ENCODE measurements at places on chromosomes 16 and 17. TPM values are rescaled to one million over a fixed set of nuclear protein-coding genes. Genes with fewer than 3 reads are reported as not detected.

Gene CLEC3A
- total RNA-seq: not detected

Gene C17orf100
- 0.28 TPM for total RNA-seq

Gene HSF5
- not detected for total RNA-seq

Gene CBX2
- total RNA-seq: 2.2 TPM

Gene C17orf78
- not detected for total RNA-seq

Gene PIK3R6
- total RNA-seq: not detected

Gene ZNF19
- total RNA-seq: 2.9 TPM

DNA sequence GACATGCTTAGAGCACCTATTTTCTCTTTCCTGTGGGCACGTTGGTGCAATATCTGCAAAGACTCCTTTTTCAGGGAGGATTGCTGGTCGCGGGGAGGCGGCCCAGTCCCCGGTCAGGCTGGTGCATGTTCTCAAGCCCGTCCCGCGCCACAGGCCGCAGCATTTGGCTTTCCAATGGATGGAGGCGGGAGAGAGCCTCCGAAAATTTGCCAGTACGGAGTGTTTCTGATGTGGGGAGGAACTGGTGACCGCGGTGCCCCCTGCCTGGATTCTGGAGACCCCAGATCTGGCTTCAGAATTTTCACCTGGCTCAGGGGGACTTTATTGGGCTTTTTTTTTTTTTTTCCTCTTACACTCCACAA is 2.3 kb downstream of the CMIP start:
- H3K27me3 ChIP-seq: peaks cover 13% of the 10 kb centered on the region
- H3K4me3 ChIP-seq: peak overlapping the region; percentile 95
- H3K27ac ChIP-seq: no peak overlapping the region
- no peak for DNase-seq
- H3K36me3 ChIP-seq: no peaks in the 10 kb centered on the region

GRCh38 chr16:72736074-72736473 is 311.9 kb downstream of the ZFHX3 start:
- no peaks in the 10 kb centered on the region for H3K4me1 ChIP-seq
- H3K27me3 ChIP-seq: no peaks in the 10 kb centered on the region
- no peak overlapping the region for H3K4me3 ChIP-seq
- H3K27ac ChIP-seq: no peak overlapping the region
- H3K36me3 ChIP-seq: no peaks in the 10 kb centered on the region

- peak overlapping the region; percentile 17 for H3K27ac ChIP-seq
- H3K36me3 ChIP-seq: no peaks in the 10 kb centered on the region
- DNase-seq: peak; percentile 81
- no peak overlapping the region for H3K4me3 ChIP-seq
These were observed 40.6 kb upstream of the XYLT1 start for GRCh38 chr16:17511340-17511739.

DNA sequence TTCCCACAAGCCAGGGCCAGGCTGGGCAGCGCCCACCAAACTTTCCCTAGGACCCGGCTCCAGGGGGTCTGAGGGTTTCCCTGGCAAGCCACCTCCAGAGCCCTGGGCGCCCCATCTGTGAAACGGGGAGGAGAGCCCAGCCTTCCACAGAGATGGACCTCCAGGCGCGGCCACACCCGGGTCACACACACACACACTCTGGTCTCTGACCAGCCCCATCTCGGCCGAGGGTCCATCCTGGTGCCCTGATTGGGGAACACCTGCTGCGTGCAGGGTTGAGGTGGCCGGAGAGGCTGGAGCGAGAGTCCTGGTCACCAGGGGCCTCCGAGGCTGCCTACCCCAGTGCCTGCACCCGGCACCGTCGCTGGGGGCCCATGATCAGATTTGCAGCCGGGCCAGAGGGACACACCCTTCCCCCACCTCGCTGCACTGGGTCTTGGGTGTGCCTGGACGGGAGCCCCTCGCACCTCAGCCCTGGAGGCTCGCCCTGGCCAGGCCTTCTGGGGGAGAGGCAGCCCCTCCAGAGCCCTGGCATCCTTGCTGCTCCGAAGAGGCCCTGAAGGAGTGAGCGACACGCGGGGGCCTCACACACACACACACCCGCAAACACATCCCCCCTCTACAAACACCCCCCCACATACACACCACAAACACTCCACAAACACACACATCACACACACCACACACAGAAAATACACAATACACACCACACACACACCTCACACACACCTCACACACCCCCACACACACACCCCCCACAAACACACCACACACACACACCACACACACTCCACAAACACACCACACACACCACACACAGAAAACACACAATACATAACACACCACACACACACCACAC is 29.7 kb downstream of the SLC25A10 start:
- no peaks in the 10 kb centered on the region for H3K4me1 ChIP-seq
- no peak overlapping the region for H3K4me3 ChIP-seq
- H3K27me3 ChIP-seq: peaks cover 4% of the 10 kb centered on the region
- H3K27ac ChIP-seq: no peak overlapping the region
- no peak for DNase-seq

- DNase-seq: no peak
- no peak overlapping the region for H3K4me3 ChIP-seq
- no peak overlapping the region for H3K27ac ChIP-seq
- H3K27me3 ChIP-seq: peaks cover 5% of the 10 kb centered on the region
These were observed 51.0 kb upstream of the MRTFB start for GRCh38 chr16:14020141-14020540.

DNA sequence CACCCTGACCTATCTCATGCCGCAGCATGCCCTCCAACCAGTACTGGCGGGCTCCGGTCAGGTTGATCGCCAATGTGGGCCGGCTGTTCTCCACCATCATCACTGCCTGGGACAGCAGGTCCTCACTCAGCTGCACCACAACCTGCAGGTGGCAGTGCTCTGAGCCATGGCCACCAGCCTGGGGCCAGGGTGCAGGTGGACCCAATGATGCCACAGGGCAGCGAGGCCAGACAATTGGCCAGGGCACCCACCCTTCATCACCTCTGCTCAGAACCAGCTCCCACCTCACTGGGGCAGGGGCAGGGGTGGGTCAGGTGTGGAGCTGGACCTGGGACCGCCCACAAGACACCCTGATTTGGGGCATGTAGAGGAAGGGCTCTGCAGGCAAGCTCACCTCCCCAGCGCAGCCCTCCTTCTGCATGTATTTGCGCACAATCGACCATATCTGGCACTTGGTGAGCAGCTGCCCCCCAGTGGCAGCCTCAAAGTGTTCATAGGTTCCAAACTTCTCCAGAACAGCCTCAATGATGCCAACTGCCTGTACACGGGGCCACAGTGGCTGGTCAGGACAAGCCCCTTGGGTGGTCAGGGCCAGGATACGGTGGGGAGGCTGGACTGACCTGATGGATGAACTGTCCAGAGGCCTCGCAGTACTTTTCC is 4.2 kb downstream of the MATCAP1 start:
- DNase-seq: no peak
- no peak overlapping the region for H3K4me3 ChIP-seq
- no peaks in the 10 kb centered on the region for H3K27me3 ChIP-seq
- peaks cover 12% of the 10 kb centered on the region for H3K4me1 ChIP-seq
- H3K27ac ChIP-seq: no peak overlapping the region

GRCh38 chr17:45345246-45345553 is 28.4 kb upstream of the MAP3K14 start:
- DNase-seq: no peak
- H3K36me3 ChIP-seq: no peaks in the 10 kb centered on the region
- peaks cover 24% of the 10 kb centered on the region for H3K4me1 ChIP-seq
- H3K27me3 ChIP-seq: no peaks in the 10 kb centered on the region
- peak overlapping the region; percentile 72 for H3K27ac ChIP-seq
- no peak overlapping the region for H3K4me3 ChIP-seq

GRCh38 chr17:80766290-80766855 is 221.7 kb downstream of the RPTOR start:
- DNase-seq: no peak
- H3K4me3 ChIP-seq: no peak overlapping the region
- 0 out of 2 replicates have a peak, but pooled peaks cover 4% of the 10 kb centered on the region for H3K36me3 ChIP-seq
- H3K4me1 ChIP-seq: peaks cover 7% of the 10 kb centered on the region

DNA sequence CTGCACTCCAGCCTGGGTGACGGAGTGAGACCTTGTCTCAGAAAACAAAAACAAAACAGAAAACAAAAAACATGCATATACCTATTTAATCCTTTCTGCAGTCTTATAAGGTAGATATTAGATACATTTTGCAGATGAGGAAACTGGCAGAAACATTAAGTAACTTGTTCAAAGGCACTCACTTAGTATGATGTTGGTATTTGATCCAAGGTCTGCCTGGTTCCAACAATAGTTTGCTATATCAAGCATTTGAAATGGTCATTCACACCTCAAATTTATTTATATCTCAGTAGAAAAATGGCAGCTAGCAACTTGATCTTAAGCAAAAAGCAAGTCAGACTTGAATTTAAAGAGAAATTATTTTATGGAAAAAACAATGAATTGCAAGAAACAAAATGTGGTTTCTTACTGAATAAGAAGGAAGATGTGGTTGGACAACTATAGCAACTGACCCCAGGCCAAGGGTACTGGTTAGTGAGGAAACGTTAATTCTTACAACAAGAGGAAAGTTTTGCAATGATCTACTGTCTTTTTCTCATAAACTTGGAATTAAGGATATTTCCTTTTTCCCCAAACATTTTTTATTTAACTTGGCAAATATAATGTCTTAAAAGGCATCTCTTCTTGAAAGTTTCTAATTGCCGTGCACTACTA is 19.7 kb downstream of the DHRS7B start:
- no peaks in the 10 kb centered on the region for H3K27me3 ChIP-seq
- H3K4me3 ChIP-seq: no peak overlapping the region
- H3K36me3 ChIP-seq: no peaks in the 10 kb centered on the region
- DNase-seq: no peak
- no peaks in the 10 kb centered on the region for H3K4me1 ChIP-seq

DNA sequence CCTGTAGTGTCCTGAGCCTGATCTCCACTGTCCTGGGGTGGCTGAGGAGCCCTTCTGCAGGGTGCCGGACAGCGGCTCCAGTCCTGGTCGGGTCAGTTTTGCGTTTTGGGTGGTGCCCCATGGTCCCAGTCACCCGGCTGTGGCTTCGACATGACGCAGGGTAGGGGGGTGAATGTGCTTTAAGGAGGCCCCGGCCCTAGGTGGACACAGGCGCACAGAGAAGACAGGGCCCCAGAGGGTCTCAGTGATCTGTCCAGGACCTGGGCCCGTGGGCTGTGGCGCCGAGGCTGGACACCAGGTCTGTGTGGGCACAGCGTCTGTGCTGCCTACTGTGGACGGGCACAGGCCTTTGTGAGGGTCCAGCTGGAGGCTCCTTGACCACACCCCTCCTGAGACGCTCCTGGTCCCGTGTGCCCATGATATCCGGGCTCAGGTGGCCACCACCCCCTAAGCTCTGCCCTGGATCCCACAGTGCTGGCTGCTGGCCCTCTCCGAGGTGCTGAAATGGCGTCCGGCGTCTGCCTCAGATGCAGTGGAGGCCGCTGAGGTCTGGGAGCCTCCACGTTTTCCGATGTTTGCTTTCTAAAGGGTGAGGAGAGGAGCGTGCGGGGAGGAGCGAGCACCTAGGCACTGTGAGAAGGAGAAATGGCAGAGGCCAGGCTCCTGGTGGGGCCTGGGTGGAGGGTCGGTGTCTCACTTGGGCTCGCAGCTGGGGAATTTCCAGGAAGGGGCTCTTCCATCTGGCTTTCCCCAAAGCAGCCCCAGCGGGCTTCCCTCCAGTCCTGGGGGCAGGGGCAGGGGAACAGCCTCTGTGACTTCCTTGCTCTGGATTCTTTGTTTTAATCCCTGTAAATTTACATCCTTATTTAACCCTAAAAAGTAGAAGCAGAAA is 56.1 kb upstream of the ACSF3 start:
- no peaks in the 10 kb centered on the region for H3K4me1 ChIP-seq
- no peak overlapping the region for H3K4me3 ChIP-seq
- H3K36me3 ChIP-seq: no peaks in the 10 kb centered on the region
- peak; percentile 20 for DNase-seq

GRCh38 chr16:83105279-83106077 is 478.7 kb downstream of the CDH13 start:
- no peak for DNase-seq
- H3K27ac ChIP-seq: no peak overlapping the region
- H3K36me3 ChIP-seq: no peaks in the 10 kb centered on the region
- H3K4me3 ChIP-seq: no peak overlapping the region
- H3K27me3 ChIP-seq: no peaks in the 10 kb centered on the region
- no peaks in the 10 kb centered on the region for H3K4me1 ChIP-seq

- no peak overlapping the region for H3K4me3 ChIP-seq
- no peaks in the 10 kb centered on the region for H3K36me3 ChIP-seq
- H3K27ac ChIP-seq: no peak overlapping the region
- DNase-seq: peak; percentile 60
- peaks cover 32% of the 10 kb centered on the region for H3K27me3 ChIP-seq
These were observed 6.9 kb downstream of the PLLP start for GRCh38 chr16:57277586-57277985.

GRCh38 chr17:8872036-8872704 is 4.7 kb upstream of the PIK3R6 start:
- no peaks in the 10 kb centered on the region for H3K36me3 ChIP-seq
- H3K27me3 ChIP-seq: peaks cover 3% of the 10 kb centered on the region
- H3K4me3 ChIP-seq: no peak overlapping the region
- no peaks in the 10 kb centered on the region for H3K4me1 ChIP-seq

DNA sequence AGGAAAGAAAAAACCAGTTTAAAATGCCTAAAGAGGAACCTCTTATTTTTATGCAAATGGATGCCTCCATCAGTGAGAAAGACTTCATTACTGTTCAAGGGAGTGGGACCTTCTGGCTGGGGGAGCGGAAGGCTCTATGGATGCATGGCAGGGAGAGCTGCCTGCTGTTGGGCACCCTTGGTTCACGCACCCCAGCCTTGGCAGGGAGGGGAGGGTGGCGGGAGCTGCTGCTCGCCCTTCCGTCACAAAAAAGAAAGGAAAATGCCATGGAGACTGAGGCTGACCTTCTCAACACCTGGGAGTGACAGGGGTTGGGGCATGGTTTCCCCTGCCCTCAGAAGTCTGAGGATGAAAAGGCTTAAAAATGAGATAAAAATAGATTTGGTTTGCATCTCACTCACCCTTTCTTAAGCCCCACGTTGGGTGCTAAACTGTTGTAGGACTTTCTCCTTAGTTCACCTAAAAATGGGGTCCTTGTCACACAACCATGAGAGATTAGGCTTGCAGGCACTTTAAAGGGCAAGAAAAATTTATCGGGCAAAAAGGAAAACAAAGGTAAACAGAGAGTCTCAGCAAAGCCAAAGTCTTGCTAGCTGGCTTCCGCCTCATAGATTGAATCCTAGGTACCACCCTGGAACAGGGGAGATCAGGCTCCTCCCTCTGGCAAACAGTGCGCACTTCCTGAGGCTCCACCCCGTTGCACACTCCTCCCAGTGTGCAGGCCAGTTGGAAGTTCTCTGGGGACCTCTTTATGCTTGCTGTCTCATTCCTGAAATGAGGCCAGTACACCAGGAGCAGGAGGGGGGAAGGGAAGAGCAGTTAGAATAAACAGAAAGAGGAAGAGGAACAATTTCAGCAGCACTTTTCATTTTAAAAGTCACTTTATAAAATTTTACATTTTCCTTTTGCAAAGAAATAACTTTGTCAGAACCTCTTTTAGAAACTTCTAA is 31.6 kb downstream of the PHKB start:
- no peaks in the 10 kb centered on the region for H3K36me3 ChIP-seq
- peak; percentile 23 for DNase-seq
- H3K27me3 ChIP-seq: no peaks in the 10 kb centered on the region
- 0 out of 2 replicates have a peak overlapping the region, but pooled peaks have one; percentile 13 for H3K27ac ChIP-seq
- no peak overlapping the region for H3K4me3 ChIP-seq

- no peak overlapping the region for H3K4me3 ChIP-seq
- no peaks in the 10 kb centered on the region for H3K36me3 ChIP-seq
- DNase-seq: peak; percentile 77
These were observed 138.7 kb downstream of the ANKFN1 start for GRCh38 chr17:56292010-56292409.

All from IMR-90 (cell line).